ENCODE measurements at places on chromosomes 11 and 22.

- no peak for DNase-seq
Measured at GRCh38 chr11:69233744-69234570, 60.0 kb upstream of the MYEOV start.

DNA sequence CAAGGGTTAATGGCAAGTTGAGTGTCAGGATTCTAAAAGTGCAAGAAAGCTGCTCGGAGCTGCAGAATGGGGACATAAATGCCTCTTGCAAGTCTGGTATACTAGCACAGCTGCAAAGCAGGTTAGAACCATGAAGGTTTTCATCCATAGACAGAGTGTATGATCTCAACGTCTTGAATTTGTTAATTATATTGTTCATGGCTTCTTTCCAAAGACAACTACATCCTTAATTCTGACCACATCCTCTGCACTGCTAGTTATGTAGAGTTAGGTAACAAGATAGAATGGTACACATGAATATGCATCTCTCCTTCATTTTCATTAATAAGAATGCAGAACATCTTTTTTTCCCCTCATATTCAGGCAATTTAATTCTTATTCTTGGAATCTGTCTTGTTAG, 34.2 kb downstream of the EXPH5 start:
- no peak for DNase-seq

DNA sequence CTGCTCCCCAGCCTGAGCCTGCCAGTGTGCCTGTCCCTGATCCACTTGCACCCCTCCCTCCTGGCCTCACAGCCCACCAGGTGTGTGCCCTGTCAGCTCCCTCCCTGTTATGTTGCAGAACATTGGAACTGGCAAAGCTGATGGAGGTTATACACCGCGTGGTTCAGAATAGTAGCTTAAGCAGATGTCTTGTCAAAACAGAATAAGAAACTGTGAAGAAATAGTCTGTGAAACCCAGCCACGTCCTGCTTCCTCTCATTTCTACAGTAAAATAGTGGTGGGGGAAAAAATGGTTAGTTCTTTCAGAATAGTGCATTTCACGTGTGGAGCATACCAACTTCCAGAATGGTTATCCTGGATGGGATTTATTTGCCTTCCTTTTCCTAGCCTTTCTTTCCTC, 161.2 kb upstream of the NAV2 start:
- no peak for DNase-seq

DNA sequence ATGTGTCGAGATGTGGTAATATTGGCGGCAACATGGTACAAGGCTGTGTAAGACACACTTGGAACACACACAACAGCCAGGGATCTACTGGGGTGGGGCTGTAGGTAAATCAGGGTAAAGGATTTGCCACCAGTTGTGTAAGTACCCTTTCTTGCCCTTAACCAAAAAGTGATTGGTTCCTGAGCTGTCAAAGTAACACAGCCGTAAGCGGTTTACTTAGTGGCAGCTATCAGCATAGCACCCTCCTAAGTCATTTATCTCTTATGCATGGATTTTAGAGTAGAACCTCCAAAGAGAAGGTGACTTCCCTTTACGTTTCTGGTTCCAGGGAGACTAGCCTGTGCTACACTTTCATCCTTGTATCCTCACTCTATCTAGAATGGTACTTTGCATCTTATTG, 57.2 kb downstream of the SPECC1L start:
- no peak for DNase-seq

DNA sequence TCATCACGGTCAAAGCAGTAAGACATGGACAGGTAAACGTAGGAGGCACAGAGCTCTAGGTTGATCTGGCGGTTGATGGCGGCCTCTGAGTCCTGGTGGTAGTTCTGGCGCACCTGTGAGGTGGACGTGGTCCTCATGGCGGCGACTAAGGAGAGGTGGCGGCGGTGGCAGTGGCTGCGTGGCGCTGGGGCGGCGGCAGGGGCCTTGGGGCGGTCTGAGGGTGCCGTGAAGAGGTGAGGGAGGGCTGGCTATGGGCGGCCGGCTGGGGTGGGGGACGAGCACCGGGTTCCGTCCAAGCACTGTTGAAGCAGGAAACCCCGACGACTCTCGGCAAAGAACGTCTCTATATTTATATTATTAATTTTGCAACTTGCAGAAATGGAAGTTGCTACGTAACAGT, 85.6 kb downstream of the RSF1 start:
- DNase-seq = no peak

GRCh38 chr11:131964698-131965483, 594.5 kb downstream of the NTM start:
- no peak for DNase-seq

GRCh38 chr11:34331329-34331728, 26.5 kb downstream of the ABTB2 start:
- no peak for DNase-seq

DNA sequence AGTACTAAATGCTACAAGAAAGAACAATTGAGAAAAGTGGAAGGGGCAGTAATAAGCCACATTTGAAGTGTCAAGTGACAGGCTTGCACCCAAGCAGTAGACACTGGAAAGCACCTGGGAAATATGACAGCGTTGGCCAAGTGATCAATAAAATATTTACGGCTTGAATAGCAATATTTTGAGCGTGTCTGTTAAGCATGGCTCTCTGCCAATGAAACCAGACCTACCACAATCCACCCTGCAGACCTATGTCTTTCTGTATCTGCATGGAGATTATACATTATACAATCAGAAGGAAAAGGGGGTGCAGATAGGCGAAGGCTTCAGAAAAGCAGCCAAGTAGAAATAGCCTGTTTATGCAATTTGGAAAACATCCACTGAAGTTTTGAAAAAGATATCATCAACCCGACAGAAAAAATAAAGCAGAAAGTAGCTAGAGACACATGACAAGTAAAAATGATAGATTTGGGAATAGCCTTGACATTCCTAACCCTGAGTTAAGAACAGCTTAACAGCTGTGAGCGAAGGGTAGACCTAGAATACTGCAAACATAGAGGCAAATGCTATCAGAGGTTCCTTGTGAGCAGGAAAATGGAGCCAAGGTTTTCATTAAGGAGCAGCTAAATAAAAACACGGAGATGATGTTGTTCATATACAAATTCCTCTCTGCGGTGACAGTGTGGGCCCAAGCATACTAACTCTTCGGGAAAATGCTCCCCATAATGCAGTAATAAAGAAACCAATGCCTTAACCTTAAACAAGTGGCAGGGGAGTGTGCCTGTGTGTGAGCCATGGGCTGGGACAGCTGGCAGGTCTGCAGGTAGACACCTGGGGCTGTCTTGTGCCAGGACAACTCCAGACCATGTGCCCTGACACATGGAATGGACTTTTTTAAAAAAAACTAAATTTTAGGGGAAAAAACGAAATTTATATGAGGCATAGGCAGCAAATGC, 71.3 kb downstream of the ETS1 start:
- no peak for DNase-seq

DNA sequence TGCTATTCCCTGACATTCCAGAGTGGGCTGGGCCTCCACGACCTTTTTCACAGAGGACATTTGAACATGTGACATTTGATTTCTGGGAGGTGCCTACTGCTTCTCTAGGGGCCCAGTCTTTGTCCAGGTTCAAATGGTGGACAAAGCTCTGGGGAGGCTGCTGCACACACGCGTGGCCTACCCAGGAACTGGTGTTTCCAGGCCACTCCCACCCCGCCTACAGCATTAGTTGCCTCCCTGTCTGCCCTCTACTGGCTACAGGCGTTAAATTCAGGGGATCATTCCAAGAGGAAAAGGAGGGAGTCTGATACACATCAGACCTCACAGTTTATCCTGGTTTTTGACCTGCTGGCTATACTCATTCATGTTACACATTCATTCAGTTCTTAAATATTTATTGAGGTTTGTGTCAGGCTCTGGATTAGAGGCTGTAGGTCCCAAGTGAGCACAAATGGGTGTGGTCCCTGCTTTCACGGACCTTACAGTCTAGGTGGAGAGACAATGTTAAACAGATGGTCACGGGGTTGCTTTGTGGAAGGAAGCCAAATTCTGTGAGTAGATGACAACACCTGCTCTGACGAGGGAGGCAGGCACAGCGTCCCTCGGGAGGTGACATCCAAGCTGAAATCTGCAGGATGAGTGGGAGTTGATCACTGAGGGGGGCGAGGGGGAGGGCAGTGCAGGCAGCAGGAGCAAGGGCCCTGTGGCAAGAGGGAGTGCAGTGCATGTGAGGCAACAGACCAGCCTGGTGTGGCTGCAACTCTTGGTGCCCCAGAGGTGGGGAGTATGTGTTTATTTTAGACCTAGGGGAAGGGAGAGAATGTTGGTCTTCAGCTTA, 11.8 kb downstream of the TUB start:
- peak; percentile 26 for DNase-seq

GRCh38 chr22:46058091-46058420, 81.1 kb upstream of the WNT7B start:
- DNase-seq = no peak

GRCh38 chr11:4044976-4045646, 49.5 kb upstream of the RRM1 start:
- DNase-seq = no peak

DNA sequence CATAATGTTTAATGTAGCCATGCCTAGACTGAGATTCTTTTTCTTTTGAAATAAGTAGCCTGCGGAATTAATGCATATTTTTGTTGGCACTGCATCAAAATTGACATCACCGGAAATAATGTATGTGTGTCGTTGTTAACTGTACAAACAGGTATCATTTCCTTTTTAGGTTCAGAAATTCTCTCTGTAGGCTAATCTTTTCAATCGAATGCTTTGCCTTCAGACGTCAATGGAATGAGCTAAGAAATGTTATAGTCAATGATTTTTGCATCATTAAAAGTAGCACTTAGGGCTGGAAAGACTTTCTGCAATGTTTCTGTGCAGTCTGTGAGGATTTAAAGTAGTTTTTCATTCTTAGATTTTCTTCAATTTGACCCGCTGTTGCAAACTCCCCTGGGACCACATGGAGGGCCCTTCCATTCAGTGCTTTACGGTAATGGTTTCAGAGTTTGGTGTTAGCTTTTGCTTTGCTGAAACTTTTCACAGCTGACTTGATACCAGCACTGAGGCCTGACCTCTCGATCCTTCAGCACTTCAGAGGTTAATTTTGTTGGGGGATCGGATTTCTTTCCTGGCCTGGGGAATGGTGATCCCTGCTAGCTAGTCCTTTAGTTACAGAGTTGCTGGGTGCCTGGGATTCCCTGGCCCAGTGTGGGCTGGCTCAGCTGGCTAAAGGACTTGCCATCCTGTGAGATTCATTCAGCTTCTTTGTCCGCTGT, 137.8 kb downstream of the DBX1 start:
- no peak for DNase-seq

DNA sequence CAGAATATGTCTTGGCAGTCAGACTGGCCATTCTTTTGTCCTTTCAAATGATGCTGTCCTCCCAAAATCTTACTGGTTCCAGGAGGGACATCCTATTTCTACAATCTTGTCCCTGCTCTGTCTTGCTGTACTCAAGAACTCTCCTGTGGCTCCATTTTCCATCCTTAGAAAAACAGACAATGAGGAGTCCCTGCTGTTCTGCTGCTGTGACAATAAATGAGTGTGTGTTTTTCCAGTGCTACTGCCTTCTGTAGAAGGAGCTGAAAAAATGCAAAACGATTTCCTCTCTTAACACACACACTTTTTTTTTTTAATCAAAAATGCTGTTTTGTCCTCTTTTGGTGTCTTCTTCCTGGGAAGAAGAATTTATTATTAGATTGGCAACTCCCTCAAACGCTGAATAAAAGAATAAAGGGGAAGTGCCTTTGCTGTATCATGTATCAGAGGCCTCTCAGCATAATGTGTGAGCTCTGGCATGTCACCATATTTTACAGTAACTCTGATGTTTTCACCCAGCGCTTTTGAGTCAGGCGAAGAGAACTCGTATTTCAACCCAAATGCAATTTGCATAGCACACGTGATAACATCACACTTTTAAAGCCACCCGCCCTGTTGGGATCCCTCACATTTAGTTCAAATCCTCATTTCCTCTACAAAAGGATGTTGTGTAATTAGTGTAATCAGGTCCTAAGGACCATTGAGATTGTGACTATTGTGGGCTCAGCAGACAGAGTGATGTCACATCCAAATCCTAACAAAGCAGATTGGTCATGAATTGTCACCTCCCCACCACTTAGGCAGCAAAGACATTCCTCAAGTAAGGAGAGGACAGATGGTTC, 496.0 kb upstream of the LARGE1 start:
- no peak for DNase-seq

DNA sequence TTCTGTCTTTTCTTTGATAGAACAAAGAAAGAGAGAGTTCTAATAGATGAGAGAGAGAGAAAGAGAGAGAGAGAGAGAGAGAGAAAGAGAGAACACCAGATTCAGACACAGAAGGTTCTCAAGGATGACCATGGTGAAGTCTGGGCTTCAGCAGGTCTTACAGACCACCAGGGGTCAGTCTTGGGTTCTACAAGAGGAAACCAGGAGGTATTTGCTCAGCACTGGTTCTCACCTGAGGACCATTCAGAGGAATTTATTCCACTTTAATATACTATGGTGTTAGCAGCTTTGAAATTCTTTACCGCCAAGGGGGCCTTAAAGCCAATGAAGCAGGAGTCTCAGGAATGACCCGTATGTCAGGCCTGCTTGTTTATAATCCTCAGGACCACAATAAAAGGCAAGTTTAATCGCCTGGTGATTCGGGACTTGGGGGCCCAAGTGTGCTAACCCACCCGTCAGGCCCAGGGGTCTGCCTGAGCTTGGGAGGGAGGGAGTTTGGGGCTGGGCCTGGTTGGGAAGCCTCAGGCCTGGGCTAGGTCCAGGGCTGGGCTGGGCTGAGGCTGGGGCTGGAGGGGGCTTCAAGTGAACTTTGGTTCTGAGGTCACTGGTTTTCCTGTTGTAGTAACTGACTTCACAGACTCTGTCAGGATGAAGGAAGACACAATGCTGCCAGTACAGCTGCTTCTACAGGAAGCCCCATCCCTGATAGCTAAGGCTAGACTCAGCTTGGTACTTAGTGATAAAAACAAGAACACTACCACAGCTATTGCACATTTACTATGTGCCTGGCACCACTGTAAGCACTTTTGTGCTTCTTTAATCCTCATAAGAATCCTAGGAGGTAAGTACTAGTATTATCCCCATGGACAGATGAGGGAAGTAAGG, 179.2 kb upstream of the ZBED5 start:
- no peak for DNase-seq

DNA sequence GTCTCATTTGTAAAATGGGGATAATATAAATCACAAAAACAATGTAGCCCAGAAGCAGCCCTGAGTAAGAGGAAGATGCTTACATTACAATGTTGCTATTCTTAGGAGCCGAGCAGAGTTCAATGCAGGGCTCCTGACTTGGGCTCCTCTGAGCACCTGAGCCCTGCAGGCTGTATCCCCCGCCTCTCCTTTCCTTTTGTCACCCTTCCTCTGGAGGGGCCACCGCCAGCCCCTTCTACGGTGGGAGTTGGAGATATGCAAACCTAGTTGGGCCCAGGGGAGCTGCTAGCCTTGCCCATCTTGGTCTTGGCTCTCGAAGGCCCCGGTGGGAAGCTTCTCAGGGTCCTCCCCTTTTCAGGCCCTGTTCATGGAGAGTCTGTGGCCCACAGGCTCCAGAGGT, 8.4 kb upstream of the CSNK1E start:
- no peak for DNase-seq

- no peak for DNase-seq
Measured at GRCh38 chr11:102799681-102800340, 1.9 kb upstream of the MMP1 start.

DNA sequence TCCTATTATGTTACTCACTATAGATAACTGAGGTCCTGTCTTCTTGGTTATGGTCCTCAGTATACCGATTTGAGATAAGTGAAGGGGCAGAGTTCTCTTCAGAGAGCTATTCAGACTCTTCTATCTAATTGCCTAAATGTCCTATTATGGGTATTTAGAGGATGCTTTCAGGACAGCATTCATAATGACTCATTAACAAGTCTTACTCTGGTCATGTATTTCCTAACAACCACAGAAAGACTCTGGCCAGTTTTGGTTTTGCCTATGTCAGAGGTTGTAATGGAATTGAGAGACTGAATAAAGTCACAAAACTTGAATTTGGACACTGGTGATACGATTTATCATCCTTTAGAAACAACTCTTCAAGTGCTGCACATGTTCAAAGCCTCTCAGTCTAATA, 1233.0 kb downstream of the JRKL start:
- DNase-seq = no peak

All from stimulated activated CD4-positive, alpha-beta T cell treated with anti-CD3 and anti-CD28 coated beads, TNF-alpha, amount 100 ng/mL, for 24 hours (primary cell).